Body of pancreas (tissue), 4 donors: ENCODE measurements at places on chromosomes 4 and X. TPM values are rescaled to one million over a fixed set of nuclear protein-coding genes. Genes with fewer than 3 reads are reported as not detected.

DNA sequence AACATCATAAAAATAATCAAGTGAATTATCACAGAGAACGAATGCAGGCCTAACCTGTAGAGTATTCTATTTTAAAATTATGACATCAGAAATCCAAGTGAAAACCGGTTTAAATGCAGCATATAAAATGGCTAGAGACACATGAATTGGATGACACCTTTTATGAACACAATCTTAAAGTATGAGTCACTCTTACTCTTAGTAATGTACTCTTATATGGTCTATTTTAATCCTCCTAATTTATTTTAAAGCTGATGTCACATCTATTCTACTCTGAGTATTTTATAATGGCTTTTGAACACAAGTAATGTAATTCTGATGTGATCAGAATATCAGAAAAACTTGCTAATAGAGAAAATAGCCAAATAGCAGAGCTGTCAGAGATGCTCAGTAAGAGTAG is 161.4 kb upstream of the RADX start:
- no peak for DNase-seq
- H3K27me3 ChIP-seq = no peaks in the 10 kb centered on the region
- no peaks in the 10 kb centered on the region for H3K4me1 ChIP-seq
- H3K36me3 ChIP-seq = no peaks in the 10 kb centered on the region

Gene OCIAD2
- 3.0 TPM for total RNA-seq

- H3K4me3 ChIP-seq = no peak overlapping the region
- no peaks in the 10 kb centered on the region for H3K4me1 ChIP-seq
- H3K36me3 ChIP-seq = no peaks in the 10 kb centered on the region
- DNase-seq = no peak
Measured at GRCh38 chrX:151687635-151688034, 7.6 kb upstream of the PRRG3 start.

Gene P2RY4
- total RNA-seq = not detected

GRCh38 chrX:100264200-100264599 is 145.9 kb downstream of the PCDH19 start:
- no peak overlapping the region for H3K4me3 ChIP-seq
- H3K27me3 ChIP-seq = no peaks in the 10 kb centered on the region
- H3K36me3 ChIP-seq = no peaks in the 10 kb centered on the region
- no peak overlapping the region for H3K27ac ChIP-seq

DNA sequence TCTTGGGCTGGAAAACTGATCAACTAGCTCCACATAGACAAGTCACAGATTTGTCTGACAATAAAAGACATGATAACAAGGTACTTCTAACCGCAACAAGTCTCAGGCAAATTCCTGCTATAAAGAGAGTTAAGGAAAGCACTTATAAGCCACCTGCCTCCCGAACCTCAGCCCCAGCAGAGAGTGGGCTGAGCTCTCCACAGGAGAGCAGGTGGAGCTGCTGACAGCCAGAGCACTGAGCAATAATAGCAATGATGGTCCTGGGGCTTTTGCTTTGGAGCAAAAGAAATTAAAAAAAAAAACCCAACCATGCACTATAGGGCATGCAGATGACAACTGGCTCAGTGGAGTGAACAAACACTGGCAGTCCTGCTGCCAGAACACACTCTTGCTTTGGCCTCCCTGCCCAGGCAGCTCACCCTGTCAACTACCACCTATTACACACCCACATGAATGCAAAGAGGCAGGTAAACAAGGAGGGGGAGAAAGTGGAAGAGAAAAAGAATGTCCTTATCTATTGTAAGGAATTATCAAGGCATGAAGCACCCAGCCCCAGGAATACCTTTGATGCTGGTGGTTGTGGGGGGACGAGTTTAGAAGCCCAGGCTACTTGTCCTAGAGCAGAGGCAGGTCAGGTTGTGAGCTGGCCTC is 135.8 kb upstream of the DGKK start:
- no peaks in the 10 kb centered on the region for H3K27me3 ChIP-seq
- no peaks in the 10 kb centered on the region for H3K36me3 ChIP-seq
- H3K27ac ChIP-seq = no peak overlapping the region
- DNase-seq = no peak
- H3K4me3 ChIP-seq = no peak overlapping the region

DNA sequence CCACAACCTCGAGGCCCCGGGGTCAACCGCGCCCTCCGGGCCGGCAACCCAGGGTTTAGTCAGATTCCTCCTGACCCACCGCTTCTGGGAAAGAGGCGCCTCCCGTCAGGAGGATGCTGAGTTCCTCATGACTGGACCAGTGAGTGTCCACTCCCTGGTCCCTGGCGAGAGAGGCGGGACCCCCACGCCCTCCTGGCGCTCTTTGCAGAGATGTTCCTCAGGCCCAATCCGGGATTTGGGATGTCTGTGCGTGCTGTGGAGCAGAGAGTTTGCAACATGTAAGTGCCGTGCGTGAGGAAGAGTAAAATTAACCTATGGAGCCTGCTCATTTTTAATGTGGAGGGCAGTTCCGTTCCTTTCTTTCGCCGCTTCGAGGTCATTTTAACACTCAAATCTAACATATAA is 824 bp upstream of the UGDH start:
- no peaks in the 10 kb centered on the region for H3K36me3 ChIP-seq
- H3K27ac ChIP-seq = peak overlapping the region; percentile 92
- H3K4me1 ChIP-seq = peaks cover 19% of the 10 kb centered on the region
- no peak for DNase-seq
- peak overlapping the region; percentile 51 for H3K4me3 ChIP-seq

Gene GPM6B
- 2.3 TPM for total RNA-seq

DNA sequence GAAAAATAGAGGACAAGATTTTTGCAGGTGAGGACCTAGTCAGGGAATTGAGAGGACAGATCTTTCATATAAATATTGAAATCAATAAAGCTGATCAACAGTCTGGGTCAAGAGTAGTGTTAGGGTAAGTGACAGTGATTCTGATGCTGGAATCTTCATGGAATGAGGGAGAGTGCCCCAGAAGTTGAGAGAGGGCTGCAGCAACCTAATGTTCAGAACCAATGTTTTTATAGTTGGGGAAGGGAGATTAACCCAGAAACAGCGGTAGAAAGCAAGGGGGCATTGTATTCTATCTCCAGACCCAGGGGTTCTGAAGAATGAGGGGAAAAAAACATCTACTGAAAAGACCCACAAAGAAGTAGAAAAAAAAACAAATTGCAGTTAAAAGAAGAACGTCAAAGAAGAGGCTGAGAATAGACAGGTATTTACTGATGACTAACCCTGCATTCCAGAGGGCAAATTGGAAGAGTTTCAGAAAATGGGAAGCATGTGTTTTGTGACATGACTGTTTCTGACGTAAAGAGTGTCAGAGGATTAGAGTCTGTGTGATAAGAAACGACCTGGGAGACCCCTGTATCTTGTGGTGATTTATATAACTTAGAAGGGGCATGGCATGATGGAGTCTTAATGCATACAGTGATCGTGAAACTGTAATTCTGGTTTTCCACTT is 819.6 kb upstream of the EPHA5 start:
- no peak for DNase-seq
- no peaks in the 10 kb centered on the region for H3K36me3 ChIP-seq
- no peak overlapping the region for H3K4me3 ChIP-seq
- H3K4me1 ChIP-seq = no peaks in the 10 kb centered on the region

GRCh38 chrX:7801711-7802110 is 41.3 kb upstream of the VCX start:
- no peak for DNase-seq
- H3K4me1 ChIP-seq = no peaks in the 10 kb centered on the region
- no peaks in the 10 kb centered on the region for H3K36me3 ChIP-seq
- H3K4me3 ChIP-seq = no peak overlapping the region
- no peak overlapping the region for H3K27ac ChIP-seq

- H3K27ac ChIP-seq = peak overlapping the region; percentile 54
- DNase-seq = peak; percentile 42
- no peaks in the 10 kb centered on the region for H3K27me3 ChIP-seq
Measured at GRCh38 chrX:51894697-51895336, 1.4 kb downstream of the MAGED1 start.

Gene NPY1R
- 14.0 TPM for total RNA-seq
